ENCODE measurements at places on chromosomes 4 and X.

DNA sequence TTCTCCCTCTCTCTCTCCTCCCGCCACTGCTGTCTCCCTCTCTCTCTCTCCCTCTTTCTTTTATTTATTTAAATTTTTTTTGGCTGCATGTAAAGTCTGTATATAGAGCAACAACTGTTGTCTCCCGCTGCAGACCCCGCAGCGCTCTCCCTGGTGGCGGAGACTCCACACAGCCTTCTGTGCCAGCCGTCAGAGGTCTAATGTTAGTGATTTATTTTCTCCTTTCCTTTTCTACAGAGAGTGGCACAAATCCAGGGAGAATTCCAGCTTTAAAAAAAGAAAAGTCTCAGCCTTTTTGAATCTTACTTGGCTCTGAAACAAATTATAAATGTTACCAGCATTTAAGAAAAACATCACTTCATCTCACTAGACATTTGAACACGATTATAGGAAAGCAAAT lies 106.2 kb downstream of the FAM9B start:
- DNase-seq: no peak

DNA sequence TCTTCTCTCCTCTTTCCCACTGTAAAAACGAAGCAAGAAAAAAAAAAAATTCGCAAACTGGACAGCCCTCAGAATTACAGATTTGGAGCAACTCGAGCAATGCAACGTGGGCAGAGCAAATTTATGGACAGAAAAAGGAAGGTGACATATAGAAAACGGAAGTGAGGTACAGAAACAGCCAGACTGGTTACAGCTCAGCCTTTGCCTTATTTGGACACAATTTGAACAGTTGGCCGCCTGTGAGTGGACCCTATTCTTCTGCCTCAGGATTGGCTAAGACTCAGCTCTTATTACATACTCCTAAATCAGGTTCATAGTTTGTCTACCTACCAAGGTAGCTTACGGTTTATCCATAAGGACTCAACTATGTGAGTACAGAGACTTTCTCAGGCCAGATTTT lies 98.8 kb downstream of the SOWAHB start:
- no peak for DNase-seq

GRCh38 chr4:71141125-71141524 lies 147.7 kb downstream of the DCK start:
- DNase-seq: no peak

- no peak for DNase-seq
These were observed 722 bp downstream of the FGF16 start for GRCh38 chrX:77447653-77448569.

DNA sequence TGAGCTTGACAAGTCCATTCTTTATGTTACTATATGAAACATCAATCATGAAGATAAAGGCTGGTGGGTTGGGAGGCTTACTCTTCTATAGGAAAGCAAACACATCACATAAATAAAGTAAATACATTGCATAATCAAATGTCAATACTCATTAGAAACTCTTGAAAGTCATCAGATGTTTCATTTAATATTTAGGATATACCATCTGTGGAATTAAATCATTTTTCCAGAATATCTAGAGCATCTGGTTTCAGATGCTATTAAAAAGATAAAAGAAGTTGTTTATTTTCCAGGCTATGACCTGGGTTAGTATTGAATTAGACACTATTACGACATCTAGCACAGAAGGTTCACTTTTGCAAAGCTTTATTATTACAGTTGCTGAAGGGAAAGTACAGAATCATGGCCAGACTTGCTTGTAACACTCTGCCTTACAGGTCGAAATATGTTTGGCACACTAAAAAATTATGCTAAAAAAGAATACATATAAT lies 72.6 kb downstream of the METTL14 start:
- no peak for DNase-seq

GRCh38 chr4:105415281-105415744 lies 58.5 kb downstream of the PPA2 start:
- DNase-seq: no peak

DNA sequence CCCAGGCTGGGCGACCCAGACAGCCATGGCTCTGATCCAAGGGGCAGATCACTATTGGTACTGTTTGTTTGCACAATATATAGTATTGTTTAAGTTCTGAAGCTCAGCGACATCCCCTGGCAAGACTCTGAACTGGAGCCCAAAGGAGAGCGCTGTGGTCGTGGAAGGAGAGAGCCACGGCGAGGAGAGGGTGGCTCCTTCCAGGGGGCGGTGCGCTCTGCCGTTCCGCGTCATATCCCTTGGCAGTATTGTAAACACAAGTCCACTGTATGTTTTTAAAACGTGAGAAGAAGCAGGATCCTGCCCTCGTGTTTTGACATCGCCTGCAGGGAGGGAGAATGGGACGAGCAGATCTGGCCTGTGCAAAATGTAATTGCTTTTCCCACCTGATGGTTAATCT lies 185.5 kb downstream of the RAB28 start:
- DNase-seq: no peak

- DNase-seq: peak; percentile 63
These were observed 56.4 kb downstream of the IRF2 start for GRCh38 chr4:184417802-184418511.

DNA sequence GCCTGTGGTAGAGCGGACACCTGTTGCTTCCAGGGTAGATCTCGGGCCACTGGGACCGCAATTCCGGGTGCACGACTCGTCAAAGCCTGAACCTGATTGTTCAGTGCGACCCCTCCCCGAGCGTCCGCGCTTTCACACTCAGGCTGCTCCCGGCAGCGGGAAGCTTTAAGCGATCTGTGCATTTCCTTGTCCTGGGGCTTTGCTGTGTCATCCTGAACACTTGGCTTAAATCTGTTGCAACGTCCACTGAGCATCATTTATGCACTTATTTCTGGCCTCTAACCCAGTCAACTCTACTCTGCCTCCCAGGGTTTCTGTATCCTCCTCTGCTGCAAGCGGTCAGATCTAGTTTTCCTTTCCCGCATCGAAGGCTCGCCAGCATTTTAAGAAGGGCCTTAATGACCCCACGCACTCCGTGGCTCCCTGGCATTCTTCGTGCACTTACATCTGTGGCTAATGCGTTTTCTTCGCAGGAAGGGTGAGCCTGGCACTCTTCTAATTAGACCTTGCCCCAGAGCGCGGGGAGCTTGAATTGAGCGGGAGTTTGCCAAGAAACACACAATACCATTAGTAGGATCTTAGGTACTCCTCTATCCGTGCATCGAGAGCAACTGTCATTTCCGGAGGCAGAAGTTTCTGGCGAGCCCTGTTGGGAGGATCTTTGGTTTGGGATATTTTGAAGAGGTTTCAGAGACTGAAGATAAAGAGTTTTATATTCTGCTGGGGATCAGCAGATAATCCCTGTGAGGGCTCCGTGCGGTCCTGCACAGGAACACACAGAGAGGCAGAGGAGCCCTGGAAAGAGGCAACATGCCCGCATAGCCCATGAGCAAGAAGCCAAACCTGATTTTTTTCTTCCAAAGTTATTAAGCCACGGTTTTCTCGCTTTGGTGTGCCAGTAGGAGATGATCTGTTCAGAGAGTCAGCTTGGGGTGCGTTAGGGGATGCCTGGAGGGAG lies 654 bp upstream of the DDIT4L start:
- DNase-seq: peak; percentile 51

GRCh38 chr4:53194727-53195126 lies 171.1 kb downstream of the SCFD2 start:
- DNase-seq: no peak

DNA sequence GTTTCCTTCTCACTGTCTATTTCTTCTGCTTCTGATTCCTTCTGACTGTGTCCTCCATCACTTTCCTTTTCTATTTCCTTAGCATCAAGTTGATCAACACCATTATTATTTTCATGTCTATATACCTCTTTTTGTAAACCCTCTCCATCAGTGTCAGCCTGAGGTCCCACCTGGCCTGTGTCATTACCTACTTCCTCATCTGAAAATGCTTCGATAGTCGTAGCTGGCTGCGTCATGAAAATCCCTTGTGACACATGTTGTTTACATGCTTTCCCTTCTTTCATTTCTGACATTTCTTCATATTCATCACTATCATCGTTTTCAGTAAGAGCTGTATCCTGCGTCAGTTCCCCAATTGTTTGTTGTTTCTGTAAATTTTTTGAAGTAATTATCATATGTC lies 39.6 kb downstream of the RPGR start:
- DNase-seq: no peak

- peak; percentile 66 for DNase-seq
These were observed 109.6 kb upstream of the FTHL17 start for GRCh38 chrX:31181377-31182000.

- DNase-seq: peak; percentile 3
These were observed 49.5 kb upstream of the GC start for GRCh38 chr4:71833232-71833900.

GRCh38 chrX:40835526-40835925 lies 100.2 kb upstream of the MED14 start:
- DNase-seq: no peak

DNA sequence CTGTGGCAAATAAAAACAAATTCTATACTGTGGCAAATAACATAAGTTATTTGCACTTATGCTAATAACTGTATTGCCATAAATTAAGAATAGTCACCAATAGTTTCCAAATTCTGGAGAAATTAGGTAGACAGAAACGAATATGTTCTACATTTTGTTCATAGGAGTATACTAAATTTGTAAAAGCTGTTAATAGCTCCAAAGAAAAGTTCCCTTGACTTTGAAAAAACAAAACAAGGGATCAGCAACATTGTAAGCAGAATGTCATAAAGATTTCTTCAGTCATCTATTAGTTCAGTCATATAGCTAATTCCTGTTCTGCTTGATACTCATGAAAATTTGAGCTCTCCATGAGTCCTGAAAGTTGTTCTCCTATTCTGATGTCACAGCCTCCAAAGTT lies 1472.8 kb downstream of the C4orf33 start:
- no peak for DNase-seq

GRCh38 chr4:85738721-85739120 lies 263.8 kb downstream of the ARHGAP24 start:
- no peak for DNase-seq

DNA sequence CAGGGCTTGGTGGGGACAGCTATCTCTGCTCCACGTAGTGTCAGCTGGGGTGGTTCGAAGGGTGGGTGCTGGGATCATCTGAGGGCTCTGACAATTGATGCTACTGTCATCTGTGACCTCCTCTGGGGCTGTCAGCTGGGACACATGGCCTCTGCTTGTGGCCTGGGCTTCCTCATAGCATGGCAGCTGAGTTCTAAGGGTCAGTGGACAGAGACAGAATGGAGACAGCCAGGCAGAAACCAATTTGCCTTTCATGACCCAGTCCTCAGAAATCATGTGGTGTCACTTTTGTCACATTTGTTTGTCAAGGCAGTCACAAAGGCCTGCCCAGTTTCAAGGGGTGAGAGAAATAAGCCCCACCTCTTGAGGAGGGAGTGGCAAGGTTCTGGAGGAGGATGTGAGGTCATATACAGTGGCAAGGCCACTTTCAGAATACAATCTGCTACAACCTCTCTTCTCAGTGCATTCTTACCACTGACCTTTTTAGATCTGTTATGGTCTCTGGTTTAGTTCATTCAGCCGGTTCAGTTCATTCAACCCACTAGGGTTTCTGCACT lies 103.6 kb upstream of the BCOR start:
- DNase-seq: no peak

GRCh38 chr4:9976781-9977180 lies 44.5 kb downstream of the SLC2A9 start:
- no peak for DNase-seq

DNA sequence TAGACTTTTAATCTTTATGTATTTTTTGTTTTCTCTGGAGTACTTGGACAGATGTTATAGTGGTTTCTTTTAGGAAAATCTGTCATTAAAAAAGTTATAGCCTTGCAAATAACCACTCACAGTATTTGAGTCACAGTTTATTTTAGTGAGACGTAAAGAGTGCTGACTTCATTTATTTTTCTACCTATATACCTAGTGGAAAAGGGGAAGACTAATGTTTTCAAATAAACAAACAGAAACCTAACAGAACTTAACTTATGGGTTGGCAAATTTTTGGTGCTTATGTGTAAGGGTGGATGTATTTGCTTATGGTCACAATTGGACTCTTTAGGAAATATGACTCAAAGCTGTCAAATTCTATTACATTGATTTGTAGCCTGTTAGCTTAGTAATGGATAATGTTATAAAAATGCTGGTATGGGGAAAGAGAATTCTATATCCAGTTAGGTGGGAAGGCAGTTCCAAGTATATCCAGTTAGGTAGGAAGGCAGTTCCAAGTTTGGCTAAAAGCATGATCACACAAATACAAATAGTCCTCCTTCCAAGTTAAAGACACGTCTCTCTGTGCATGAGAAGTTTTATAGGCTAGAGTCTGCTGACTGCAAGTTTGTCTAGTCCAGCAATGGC lies 61.9 kb downstream of the SLC9A6 start:
- DNase-seq: no peak

- no peak for DNase-seq
These were observed 36.4 kb downstream of the NLRP2B start for GRCh38 chrX:57643698-57644097.

DNA sequence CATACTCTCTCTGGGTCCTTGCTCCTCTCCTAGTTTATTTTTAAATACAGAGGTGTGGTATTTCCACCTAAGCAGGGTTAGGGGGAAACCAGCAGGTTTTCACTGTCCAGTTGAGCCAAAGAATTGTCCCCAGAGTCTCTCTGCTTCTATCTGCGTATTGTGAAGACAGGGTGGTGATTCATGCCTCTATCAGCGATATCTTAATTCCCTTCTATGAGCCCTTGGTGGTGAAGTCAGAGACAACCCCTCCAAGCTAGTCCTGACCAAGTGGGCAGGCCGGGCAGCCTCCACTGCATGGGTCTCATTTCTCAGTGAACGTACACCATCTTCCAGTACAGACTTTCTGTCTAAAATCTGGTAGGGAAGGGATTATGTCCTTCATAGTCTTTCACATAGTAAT lies 100.5 kb upstream of the GPR34 start:
- no peak for DNase-seq

GRCh38 chr4:169931964-169932363 lies 94.2 kb downstream of the MFAP3L start:
- DNase-seq: no peak

DNA sequence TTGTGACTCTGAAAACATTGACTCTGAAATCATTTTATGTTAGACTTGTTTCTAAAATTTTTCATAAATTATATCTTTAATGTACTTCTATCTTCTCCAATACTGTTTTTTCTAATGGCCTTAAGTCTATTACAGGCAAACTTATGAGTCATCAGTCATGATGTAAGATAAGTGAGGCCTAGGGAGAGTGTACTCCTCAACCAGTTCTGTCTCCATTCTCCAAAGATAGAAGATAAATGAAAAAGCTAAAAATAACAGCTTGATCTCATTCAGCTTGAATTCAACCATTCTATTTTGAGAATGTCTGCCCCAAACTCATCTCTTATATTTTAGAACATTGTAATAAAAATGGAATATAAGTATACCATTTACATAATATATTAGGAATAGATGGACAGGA lies 34.5 kb downstream of the STBD1 start:
- DNase-seq: no peak

GRCh38 chr4:113467581-113467980 lies 294.0 kb downstream of the CAMK2D start:
- peak; percentile 72 for DNase-seq

DNA sequence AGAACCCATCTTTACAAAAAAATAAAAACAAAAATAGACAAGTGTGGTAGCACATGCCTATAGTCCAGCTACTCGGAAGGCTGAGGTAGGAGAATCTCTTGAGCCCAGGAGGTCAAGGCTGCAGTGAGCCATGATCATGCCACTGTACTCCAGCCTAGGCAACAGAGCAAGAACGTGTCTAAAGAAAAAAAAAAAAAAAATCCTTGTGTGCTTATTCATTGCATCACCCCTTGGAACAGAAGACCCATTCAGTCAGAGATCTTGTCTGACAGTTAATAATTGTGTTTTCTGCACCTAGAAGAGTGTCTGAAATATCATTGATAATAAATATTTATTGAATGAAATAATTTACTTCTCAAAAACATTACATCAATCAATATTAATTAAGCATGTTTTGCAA lies 97.4 kb upstream of the TBL1X start:
- DNase-seq: no peak

Data from PC-9 (cell line).